ENCODE measurements at places on chromosomes 16 and 17.

DNA sequence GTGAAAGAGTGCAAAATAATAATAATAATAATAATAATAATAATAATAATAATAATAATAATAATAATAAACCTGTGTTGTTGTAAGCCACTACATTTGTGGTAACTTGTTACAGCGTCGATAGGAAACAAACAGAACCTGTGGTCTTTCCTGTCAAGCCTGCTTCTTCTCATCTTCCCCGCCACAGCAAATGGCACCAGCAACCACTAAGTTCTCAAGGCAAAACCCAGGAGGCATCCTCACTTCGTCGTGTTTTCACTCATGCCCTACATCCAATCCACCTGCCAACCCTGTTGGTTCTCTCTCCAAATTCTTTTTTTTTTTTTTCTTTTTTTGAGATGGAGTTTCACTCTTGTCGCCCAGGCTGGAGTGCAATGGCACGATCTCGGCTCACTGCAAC lies 34.2 kb downstream of the ITGAE start:
- DNase-seq, result no peak

DNA sequence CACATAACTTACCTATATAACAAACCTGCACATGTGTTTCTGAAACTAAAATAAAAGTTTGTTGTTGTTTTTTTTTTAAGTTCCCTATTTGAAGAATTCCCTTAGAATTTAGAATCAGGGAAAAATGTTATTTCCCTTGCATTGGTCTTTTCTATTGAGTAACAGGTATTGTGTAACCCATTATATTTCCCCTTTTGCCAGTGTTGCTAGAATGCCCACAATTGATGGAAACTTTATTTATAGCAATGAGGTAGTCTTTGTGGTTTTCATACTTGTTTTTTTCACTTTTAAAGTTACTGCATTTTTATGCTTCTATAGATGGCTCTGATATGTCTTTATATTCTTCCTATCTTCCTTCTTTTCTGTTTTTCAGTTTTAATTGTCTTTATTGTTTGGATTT lies 3.9 kb downstream of the NLRP1 start:
- no peak for DNase-seq

DNA sequence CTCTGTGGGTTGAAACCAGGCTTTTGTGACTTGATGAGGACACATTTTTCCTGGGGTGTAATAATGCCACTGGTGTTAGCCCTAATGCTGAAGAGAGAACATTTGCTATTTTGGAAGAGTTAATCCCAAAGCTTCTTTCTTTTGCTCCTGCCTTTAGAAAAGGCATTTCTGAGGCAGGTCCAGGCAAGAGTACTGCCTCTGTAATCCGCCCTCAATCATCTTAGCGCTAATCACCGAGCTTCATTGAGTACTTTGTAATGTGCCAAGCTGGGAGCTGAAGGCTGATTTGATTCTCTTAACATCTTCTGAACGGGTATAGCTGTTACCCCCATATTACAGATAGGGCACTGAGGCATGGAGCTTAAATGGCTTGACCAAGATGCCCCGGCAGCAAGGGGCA lies 60.3 kb downstream of the AKAP1 start:
- DNase-seq, result no peak

GRCh38 chr17:19364699-19365498 lies 2.4 kb upstream of the B9D1 start:
- DNase-seq, result no peak

DNA sequence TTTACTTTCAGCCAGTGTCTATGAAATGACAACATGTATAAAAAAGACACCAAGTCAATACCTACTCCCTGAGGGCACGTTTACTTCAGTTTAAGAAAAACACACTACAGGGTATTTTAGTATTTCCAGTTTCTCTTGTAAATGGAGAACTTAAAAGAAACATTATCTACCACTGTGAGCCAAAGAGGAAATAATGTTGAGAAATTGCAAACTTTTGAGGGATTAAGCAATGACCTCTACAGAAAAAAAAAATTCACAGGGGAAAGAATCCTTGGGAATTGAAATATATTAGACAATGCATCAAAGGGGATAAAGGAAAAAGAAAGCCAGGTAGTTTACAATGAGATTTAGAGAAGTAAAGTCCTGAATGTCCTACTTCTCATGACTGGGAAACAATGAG lies 126.0 kb downstream of the KCNJ2 start:
- no peak for DNase-seq

DNA sequence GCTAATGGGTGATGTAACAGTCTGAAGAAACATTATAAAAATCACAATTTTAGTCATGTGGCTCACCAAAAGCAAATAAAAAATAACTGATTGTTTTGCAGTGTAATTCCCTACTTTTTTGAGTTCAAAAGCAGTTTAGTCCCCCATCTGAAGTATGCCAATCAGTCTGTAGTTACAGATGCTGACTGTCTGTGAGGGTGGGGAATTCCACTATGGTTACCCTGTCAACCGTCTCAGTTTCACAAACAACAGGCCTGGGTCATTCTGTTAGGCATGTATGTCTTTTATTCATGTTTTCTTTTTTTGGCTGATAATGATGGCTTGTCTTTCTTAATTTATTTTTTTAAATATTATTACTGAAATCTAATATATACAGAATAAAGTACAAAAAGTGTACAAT lies 69.3 kb downstream of the STXBP4 start:
- no peak for DNase-seq

DNA sequence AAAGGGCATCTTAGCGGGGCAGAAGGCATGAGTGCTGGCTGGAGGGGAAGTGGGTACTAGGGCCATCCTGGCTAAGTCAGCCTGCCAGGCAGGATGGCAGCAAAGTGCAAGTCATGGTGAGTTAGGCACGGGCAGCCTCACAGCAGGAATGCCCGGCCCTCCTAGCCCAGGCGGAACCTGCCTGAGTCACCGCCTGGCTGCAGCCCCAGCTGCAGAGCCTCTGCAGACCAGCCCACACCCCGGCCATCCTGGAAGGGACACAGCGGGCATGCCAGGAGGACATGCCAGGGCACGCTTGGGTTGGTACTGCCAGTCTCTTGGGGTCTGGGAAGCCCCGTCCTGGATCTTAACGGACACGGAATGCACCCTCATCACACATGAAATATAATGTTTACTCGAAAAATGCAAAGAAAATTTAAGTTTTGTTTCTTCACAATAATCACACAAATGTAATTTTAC lies 5.0 kb upstream of the ALDH3A1 start:
- no peak for DNase-seq

DNA sequence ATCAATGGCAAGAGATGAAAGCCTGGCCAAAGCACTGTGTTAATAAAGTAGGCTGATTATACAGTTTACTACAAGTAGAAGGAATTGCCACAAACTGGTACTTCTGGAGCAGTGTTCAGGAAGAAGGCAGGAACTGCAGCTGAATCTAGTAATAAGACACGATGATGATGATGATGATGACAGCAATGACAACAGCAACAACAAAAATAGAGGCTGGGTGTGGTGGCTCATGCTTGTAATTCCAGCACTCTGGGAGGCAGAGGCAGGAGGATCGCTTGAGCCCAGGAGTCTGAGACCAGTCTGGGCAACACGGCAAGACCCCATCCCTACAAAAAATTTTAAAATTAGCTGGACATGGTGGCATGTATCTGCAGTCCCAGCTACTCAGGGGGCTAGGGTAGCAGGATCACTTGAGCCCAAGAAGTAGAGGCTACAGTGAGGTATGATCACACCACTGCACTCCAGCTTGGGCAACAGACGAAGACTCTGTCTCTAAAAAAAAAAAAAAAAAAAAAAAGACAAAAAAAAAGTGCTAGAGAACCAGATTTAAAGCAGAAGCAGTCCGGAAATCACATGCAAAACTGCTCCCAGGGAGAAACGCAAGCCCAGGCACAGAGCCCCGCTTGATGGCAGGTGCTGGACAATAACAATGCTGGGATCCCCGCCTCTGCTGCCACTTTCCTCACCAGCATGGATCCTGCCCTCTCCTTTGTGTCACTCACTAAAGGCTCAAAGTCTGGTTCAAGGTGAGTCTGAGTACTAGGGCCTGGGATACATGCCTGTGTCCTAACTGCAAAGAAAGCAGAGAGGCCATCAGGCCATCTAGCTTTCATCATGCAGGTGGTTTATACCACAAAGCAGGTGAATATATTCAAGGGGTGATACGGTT lies 44.8 kb downstream of the CPPED1 start:
- DNase-seq, result no peak

- DNase-seq, result no peak
These were observed 13.2 kb downstream of the SLC6A4 start for GRCh38 chr17:30222251-30222650.

DNA sequence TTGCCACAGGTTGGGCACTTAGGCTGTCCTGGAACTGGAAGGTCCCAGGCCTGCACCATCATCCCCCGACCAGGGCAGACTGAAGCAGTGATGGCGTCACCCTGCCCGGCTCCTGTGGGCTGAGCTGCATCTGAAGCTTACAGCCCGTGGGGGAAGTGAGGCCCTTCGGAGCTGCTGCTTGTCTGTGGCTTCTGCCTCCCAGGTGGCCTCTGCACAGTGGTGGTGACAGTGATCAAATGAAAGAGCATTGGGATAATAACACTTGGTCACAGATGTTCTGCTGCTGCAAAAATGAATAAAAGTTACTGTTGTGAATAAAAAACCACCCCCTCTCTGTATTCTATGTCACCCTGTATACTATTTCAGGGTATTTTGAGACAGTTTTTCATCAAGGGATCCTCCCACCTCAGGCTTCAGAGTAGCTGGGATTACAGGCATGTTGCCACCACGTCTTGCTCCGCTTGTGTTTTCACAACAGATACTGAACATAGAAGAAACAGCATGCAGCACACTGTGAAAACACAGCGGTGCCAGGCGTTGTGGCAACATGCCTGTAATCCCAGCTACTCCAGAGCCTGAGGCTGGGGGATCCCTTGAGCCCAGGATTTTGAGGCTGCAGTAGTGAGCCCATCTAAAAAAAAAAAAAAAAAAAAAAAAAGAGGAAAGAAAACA lies 165.0 kb downstream of the LGALS9B start:
- no peak for DNase-seq

GRCh38 chr17:36475346-36475970 lies 11.0 kb upstream of the ZNHIT3 start:
- DNase-seq, result no peak

DNA sequence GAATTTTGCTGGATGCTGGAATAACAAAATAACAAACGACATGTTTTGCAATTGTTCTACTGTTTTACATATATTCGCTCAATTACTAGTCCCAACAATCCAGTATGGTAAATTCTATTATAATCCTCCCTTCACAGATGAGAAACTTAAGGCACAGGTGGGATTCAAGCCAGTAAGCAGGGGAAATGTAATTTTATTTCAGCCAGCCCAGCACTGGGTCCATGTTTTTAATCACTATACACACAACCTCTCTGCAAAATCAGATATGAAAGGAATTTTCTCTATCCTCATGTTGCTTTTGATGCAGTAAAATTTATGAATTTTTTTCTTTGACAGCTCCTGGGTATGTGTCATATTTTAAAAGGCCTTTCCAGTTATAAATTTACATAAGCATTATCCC lies 4.4 kb downstream of the KRTAP4-5 start:
- no peak for DNase-seq

GRCh38 chr17:74332017-74332650 lies 6.1 kb downstream of the KIF19 start:
- DNase-seq, result peak; percentile 79

DNA sequence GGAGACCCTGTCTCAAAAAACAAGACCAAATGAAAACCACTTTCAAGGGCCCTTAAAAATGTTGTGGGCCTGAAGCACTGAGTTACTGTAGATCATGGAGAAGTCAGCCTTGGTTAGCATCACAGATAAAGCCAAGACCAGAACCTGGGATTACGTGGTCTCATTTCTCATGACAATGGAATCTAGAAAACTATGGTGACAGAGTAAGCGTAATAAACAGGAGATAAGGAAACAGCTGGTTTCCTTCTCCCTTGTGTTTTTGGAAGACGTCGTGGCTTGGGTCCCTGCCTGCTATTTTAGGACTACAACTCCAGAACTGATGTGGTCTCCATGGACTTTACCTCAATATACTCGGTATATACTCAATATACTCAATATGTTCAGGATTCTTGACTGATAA lies 180.7 kb upstream of the ZFHX3 start:
- no peak for DNase-seq

DNA sequence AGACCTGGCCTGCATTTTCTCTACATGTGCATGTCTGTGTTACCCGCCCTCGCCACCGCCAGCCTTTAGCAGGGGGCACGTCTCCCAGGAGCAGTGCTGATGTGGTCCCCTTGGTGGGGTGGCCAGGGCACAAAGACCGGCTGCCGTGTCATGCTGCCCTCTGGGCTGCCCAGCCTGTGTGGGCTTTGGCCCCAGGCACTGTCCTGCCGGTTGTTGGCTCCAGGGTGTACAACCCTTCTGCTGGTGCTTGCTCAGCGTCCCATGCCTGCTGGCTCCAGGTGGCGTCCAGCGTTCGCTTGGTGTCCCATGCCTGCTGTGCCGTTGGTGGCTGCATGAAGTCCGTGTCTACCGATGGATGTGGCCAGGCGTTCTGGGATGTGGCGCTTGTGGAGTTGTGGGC lies 4.1 kb downstream of the BAIAP2 start:
- no peak for DNase-seq

DNA sequence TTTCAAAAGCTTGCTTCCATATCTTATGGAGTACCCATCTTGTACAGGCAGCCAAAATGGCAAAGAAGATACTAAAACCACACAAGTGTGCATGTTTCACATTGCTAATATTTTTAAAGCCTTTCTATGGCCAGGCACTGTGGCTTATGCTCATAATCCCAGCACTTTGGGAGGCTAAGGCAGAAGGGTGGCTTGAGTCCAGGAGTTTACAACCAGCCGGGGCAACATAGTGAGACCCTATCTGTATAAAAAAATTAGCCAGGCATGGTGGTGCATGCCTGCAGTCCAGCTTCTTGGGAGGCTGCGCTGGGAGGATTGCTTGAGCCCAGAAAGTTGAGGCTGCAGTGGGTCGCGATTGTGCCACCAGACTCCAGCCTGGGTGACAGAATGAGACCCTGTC lies 71.3 kb downstream of the YPEL2 start:
- no peak for DNase-seq

All from NCI-H1436 (cell line).